ENCODE measurements at places on chromosomes 2 and 18.

DNA sequence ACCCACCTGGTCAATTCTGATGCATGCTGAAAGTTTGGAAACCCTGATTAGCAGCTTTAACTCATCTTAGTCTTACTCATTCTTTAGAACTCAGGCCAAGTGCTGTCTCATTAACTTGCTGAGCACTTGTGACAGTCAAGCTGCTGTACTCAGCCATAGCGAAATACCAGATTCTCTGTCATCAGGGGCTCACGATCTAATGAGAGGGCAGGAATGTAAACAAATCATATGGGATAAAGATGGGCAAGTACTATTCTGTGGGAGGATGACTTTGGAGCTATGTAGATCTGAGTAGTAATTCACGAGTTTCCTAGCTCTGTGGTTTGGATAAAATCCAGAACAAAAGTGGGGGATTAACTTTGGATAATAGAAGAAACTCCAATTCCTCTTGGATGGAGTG is 376.6 kb downstream of the HRH4 start:
- DNase-seq, result no peak

DNA sequence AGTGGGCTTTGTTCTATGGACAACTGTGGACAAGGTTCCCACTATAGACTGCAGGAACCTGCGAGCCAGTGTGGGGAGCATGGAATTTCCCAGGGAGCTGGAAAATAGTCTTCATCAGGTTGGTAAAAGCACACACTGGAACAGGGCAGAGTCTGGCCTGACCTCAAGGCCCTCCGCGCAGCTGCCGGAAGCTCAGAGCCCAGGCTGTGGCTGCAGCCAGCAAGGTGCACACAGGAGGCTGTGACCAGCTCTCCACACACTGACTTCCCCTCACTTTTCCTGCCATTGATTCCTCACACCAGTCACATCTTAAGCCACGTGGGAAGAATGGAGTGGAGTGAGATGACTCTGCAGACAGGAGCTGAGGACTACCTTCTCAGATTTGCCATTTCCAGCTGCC is 19.1 kb downstream of the MAL start:
- DNase-seq, result no peak

- no peak for DNase-seq
These were observed 90.4 kb downstream of the ZEB2 start for GRCh38 chr2:144429396-144430112.

DNA sequence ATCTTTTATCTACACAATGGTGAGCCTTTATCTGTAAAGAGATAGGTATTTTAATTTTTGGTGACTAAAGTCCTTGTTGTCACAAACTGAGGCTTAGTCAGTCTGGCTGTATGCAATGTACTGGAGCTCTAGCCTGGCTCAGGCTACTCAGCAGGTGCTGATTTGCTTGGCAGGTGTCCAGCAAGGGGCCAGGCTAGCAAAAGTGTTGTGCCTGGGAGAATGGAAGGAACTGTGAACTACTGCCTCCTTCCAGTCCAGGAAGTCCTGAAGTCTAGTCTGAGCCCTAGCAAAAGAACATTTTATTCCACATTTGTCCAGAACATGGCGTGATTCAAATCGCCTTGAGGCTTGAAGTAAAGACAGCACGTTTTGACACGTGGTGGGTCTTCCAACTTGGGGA is 260.5 kb downstream of the CCDC85A start:
- DNase-seq, result no peak

DNA sequence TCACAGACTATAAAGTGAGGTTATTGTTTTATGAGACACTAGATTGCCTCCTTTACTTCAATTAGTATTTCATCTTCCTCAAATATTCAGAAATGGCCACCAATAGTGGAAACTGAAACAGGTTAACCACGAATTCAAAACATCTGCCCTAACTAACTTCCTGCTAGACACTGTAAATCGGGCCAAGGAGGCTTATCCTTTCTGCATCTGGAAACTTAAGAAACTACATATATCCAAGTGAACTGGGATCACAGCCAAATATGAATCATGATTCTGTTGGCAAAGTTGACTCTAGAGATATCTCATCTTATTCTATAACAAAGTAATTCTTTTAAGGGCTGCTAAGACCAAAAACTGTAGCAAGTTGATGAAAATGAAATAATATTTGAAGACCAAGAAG is 136.6 kb upstream of the ZC3H15 start:
- DNase-seq, result no peak

DNA sequence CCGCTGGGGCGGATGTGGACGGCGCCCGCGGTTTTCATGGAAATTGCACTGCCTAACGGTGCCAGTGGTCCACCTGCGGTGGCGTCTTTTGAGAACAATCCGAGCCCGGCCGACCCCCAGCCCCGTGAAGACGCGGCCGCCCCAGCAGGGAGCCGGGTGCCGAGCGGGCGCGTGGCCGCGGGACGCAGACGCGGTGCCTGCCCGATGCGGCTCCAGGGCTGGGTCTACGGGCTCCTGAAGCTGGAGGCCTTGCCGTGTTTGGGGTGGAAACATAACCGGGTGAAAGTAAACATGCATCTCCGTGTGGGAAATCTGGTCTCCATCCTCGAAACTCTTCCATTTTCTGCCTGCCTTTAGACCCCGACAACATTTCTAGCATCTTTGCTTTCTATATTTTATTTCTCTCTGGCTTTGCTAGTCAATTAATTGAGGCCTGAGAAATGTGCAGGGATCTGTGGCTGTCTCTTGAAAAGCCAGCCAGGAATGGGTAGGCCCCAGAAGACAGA is 572 bp downstream of the INPP4A start:
- no peak for DNase-seq

DNA sequence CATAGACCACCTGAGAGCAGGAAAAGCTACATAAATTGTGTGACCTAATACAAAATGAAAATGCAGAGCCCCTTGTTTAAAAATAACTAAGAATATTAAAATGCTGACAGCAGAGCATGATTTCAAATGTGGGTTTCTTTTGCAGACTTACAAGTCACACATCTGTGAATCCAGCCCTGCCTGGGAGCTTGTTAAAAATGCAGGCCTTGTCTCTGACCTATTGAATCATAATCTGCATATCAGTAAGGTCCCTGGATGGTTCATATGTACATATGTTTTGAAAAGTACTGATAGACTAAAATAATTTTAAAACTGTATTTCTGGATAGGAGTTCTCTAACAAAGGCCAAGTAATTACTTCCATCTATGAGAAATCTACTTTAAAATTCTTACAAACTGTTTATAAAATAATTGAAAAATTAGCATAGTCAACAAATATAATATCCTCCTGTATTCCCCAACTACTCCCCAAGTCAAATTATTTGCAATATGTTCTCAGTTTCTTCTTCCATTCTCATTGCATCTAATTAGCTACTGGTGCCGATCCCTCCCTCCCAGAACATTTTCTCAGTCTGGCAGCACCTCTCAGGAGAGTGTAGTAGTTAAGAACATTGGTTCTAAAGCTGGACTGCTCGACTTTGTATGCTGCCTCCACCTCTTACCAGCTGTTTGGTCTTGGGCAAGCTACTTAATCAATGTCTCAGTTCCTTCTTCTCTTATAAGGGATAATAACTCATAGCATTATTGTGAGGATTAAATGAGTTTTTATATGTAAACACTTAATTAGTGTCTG is 1040.4 kb upstream of the CDH2 start:
- no peak for DNase-seq

DNA sequence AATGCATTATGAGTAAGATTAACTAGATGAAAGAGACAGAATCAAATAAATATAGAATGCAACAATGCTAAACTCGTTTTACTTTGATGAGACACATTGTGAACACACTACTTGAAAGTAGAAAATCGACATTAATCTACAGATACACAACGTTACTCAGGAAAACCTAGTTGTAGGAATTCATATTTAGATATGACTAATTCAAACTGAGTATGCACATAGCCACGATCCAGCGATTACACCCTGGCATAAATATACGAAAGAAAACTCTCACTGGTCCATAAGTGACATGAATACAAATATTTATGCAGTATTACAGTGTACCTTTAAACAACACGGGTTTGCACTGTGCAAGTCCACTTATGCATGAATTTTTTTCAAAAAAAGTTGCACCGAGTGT is 485.6 kb downstream of the TMX3 start:
- DNase-seq, result no peak

DNA sequence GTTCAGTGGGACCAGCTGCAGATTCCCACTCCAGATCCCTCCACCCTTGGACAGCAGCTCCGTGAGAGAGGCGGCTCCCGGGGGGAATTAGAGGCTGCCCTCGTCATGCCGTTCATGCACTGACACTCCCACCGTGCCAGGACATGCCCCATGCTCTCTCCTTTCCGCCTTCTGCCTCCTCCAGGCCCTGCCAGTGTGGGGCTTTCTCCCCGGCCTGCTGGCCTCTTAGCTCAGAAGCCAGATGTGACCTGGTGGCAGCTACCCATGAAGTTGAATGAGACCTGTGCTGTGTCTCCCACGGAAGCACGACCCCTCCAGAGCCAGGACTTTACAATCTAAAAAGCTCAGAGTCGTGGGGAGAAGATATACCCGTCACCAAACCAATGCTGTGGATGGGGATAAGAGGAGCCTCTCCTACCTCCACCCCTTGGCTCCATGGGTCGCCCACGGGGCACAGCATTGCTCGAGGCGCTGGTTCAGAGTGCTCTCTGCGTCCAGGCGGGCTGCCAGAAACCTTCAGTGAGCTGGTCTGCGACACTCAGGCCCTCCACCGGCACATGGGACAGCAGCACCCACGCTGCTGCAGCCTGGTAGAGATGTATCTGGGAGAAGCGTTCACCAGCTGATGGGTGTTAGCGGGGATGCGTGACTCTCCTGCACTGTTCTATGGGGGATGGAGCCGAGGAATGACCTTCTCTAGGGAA is 111.0 kb upstream of the GPC1 start:
- no peak for DNase-seq

GRCh38 chr2:160920791-160921303 is 239.4 kb upstream of the TANK start:
- DNase-seq, result no peak

GRCh38 chr18:74702950-74703349 is 105.3 kb downstream of the ZNF407 start:
- no peak for DNase-seq

DNA sequence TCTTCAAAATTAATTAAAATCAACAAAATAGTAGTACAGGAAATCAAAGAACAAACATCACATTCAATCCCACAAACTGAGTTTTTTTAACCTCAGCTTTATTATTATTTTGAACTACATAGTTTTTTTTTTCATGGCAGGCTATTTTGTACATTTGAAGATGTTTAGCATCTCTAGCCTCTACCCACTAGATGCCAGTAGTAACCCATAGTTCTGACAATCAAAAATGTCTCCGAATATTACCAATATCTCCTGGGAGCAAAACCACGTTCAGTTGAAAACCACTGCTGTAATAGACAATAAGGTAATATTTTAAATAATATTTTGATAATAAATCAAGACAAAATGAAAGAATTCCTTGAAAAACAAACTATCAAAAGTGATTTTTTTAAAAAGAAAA is 702.6 kb upstream of the LRRTM1 start:
- no peak for DNase-seq

- DNase-seq, result no peak
These were observed 111.3 kb downstream of the GALNT1 start for GRCh38 chr18:35692866-35693265.

DNA sequence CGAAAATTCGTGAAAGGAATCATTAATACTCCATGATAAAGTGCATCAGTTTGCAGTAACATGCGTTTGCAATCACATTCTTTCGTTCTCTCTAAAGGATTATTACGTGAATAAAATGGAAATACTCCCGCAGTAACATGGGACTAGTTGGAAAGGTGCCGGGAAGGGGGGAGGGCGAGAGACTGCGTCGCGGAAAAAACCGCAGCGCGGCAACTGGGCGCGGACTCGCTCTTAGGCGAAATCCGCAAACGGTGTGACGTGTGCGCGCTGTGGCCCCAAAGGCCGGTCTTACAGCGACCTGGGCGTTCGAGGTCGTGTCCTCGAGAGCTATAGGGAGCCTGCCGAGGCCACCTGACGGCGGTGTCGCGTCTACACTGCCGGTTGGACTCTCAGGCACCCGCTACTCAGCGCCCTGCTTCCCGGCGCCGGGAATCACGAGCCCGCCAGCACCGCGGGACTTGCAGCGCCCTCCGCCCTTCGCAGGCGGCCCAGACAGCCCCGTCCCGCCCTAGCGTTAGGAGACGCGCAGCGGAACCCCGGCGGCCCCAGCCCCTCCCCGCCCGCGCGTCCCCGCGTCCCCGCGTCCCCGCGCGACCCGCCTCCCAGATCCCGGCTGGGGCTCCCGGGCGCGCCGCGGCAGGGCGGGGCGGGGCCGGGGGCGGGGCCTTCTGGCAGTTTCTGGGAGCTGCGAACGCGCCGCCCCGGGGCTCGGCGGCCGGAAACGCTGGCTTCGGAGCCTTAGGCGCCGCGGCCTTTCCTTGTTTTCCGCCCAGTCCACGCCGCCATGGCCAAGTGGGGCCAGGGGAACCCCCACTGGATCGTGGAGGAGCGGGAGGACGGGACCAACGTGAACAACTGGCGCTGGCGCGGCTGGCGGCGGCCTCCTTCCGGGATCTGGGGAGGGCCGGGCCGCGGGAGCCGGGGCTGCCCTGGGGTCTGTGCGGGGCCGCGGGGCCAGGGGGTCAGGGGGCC is 15.1 kb downstream of the C2orf74 start:
- peak; percentile 49 for DNase-seq

DNA sequence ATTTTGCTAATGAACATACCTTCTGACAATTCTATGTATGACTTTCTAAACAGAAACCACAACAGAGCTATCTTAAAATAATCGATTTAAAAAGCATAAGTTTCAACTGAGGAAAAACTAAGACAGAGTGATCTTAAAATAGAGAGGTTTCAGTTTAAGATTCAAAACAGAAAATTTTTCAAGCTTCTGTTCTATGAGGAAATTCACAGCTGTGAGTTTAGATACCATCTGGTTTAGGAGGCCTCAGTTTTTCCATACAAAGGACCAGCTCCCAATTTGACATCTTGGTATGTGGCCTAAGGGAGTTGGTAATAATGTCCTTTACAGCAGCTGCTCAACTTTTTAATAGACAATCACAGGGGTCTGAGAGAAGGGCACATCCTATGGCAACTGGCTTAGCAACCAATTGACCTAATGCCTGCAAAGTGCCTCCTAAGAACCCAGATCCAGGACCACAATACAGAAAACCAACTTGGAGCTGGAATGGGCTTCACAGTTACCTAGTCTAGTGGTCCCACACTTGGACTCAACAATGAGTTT is 39.7 kb downstream of the MDH1 start:
- DNase-seq, result no peak

GRCh38 chr2:86253424-86253823 is 54.2 kb downstream of the MRPL35 start:
- no peak for DNase-seq

GRCh38 chr2:160628811-160629210 is 135.2 kb upstream of the RBMS1 start:
- DNase-seq, result no peak

All from keratinocyte (primary cell).